Stimulated activated CD8-positive, alpha-beta memory T cell treated with anti-CD3 and anti-CD28 coated beads, Interleukin-7, amount 100 ng/mL, for 48 hours (primary cell): ENCODE measurements at places on chromosomes 1 and 21.

GRCh38 chr1:104745875-104746274 is 996.2 kb downstream of the AMY1C start:
- no peak for DNase-seq

DNA sequence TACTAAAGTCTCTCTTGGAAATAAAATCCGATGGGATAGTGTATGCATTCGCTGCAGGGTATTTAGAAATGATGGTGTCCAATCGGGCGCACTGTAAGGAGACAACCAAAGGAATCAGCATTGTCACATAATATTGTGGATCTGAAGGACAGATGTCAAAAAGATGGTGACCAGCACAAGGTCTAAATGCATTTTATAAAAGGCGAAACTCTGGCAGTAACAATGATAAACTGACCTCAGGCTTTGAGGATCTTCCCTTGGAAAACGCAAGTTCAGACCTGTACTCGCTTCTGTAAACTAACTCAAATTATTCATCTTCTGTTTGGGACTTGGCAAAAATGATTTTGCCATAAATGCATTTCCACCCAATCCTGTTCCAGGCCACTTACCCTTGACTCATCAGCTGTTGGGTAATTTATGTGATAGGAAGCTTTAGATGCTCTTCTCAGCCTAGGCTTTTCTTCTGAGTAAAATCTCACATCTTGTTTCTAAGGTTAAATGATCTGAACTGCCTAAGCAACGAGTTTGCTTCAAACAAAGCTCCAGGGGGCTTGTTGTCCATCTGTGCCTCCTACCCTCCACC is 33.8 kb downstream of the STPG1 start:
- no peak for DNase-seq

- no peak for DNase-seq
Measured at GRCh38 chr1:12478612-12478985, 139.4 kb downstream of the DHRS3 start.

GRCh38 chr1:231931146-231931545 is 304.6 kb downstream of the DISC1 start:
- DNase-seq = no peak

DNA sequence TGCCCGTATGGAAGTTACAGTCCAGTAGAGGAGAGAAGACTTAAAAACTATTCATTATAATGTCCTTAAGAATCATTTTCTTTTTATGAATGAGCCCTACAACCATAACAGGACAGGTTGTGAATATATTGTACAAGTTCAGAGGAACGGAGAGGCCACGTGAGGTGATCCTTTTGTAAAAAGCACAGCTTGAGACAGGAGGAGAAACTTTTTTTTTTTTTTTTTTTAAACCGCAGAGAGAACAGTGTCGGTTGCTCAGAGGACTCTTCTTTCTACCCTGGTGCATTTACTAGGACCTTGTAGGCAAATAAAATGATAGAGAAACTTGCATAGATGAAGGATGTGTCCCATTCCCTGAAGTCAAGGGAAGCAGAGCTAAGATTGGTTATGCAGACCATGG is 32.1 kb downstream of the DYRK1A start:
- no peak for DNase-seq

- no peak for DNase-seq
Measured at GRCh38 chr21:37435711-37436110, 69.1 kb downstream of the DYRK1A start.

- no peak for DNase-seq
Measured at GRCh38 chr1:6360517-6361070, 33.0 kb downstream of the ACOT7 start.

GRCh38 chr21:38490411-38491020 is 7.8 kb downstream of the ERG start:
- DNase-seq = no peak

DNA sequence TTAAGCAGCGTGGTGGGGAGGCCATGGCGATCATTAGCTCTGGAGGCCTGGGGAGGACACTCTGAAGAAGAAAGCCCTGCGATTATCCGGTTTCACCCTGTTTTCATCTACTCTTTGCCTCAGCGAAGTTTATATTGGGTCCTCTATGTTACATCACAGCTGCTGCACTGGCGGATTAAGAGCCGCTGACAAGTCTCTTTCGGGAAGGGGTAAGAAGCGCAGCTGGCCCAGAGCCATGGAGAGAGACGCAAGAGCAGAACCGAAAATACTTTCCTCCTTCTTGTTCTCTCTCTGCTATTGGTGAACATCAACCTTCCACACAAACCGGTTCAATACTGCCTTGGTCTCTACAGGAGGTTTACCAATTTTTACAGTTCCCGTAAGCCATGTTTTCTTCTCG is 291.5 kb downstream of the FAM72C start:
- DNase-seq = no peak

- peak; percentile 74 for DNase-seq
Measured at GRCh38 chr1:93607814-93608186, 73.8 kb downstream of the BCAR3 start.

- no peak for DNase-seq
Measured at GRCh38 chr1:30106125-30106524, 617.3 kb downstream of the MATN1 start.

- DNase-seq = no peak
Measured at GRCh38 chr1:68808351-68808750, 311.5 kb upstream of the DEPDC1 start.

GRCh38 chr1:86887479-86888162 is 26.3 kb downstream of the SELENOF start:
- DNase-seq = no peak

DNA sequence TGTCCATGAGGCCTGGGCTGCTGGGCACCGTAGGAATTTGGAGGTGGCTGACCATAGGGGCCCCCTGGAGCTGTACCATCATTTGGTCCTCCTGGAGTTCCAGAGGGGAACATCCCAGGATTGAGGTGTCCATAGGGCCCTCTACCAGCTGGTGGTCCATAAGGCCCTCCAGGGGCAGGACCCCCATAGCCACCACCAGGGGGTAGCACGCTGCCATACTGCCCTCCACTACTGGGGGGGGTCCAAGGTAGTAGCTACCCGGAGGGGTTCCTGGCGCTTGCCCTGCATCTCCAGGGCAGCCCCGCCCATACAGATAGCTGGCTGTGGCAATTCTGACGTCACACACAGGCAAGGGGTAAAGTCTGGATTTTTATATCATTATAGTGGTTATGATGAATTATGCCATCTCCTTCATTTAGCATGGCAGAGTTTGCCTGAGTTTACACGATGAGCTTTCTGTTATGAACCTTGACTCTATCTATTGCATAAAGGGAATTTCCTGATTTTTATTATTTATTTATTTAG is 13.2 kb downstream of the MDM4 start:
- no peak for DNase-seq

- no peak for DNase-seq
Measured at GRCh38 chr1:179083533-179083932, 1.7 kb downstream of the TOR3A start.

GRCh38 chr1:16109571-16109970 is 36.1 kb upstream of the FAM131C start:
- no peak for DNase-seq

- no peak for DNase-seq
Measured at GRCh38 chr1:19424651-19425570, 60.4 kb downstream of the CAPZB start.

DNA sequence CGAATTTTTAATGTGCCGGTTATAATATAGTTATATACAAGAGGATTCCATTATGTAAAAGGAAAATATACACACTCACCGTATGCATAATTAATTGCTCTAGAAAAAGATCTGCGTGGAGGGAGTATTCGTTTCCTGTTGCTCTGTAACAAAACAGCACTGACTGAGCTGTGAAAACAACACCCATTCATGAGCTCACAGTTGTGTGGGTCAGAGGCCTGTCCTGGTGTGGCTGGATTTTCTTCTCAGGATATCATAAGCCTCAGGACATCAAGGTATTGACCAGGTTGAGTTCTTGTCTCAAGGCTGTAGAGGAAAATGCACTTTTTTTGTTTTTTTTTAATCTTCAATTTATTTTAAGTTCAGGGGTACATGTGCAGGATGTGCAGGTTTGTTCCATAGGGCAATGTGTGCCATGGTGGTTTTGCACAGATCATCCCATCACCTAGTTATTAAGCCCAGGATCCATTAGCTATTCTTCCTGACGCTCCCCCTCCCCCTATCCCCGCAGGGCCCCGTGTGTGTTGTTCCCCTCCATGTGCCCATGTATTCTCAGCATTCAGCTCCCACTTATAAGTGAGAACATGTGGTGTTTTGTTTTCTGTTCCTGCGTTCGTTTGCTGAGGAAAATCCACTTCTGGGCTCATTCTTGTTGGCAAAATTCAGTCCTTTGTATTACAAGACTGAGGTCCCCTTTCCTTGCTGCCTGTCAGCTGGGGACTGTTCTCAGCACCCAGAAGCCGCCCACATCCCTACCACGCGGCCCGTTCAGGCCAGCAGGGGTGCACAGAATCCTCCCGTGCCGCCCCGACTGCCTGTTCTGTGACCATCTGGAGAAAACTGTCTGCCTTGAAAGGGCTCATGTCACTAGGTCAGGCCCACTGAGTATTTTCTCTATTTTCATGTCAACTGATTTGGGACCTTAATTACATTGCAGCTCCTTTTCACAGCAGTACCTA is 87.4 kb upstream of the ERRFI1 start:
- no peak for DNase-seq

GRCh38 chr21:17742181-17742580 is 77.0 kb downstream of the C21orf91 start:
- DNase-seq = no peak
